ENCODE measurements at places on chromosomes 7 and 10. TPM values are rescaled to one million over a fixed set of nuclear protein-coding genes. Genes with fewer than 3 reads are reported as not detected.

DNA sequence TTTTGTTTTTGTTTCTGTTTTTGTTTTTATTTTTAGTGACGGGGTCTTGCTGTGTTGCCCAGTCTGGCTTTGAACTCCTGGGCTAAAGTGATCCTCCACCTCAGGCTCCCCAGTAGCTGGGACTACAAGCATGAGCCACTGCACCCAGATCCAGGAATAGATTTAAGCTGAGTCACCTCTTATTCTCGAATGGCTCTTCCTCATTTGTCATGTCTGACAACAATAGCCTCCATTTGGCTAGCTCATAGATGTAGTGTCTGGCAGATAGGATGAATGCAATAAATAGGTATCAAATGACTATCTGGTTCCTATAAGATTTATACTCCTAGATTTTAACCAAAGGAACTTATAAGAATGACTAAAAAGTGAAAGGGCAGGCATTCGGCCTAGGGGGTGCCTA lies 172.9 kb downstream of the TMEM26 start:
- DNase-seq = no peak

- no peak for DNase-seq
Measured at GRCh38 chr10:71666639-71667386, 52.8 kb downstream of the C10orf105 start.

GRCh38 chr10:35824704-35825103 lies 182.6 kb upstream of the FZD8 start:
- no peak for DNase-seq

DNA sequence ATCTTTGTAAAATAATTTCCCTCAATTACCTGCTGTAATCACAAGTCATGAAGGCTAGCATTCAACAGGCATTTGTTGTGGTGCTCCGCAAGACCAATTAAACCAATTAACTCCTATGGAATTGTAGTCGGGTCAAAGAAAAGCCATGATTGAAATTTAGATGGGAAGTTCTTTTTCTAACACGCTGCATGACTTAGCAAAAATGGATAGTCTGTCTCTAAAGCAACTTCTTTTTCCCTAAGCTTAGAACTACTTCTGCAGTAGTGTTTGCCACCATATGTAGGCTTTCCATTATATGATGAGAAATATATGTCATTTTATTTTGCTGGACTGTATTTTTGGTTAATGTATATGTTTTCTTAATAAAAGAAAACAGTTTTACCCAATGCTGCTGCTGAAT lies 119.1 kb downstream of the TSPAN12 start:
- no peak for DNase-seq

GRCh38 chr10:82267014-82267413 lies 392.0 kb downstream of the NRG3 start:
- DNase-seq = no peak

- no peak for DNase-seq
Measured at GRCh38 chr7:22168129-22168634, 188.8 kb downstream of the RAPGEF5 start.

GRCh38 chr7:129184981-129185670 lies 3.3 kb upstream of the SMO start:
- no peak for DNase-seq

GRCh38 chr10:102627736-102628293 lies 16.5 kb upstream of the TRIM8 start:
- DNase-seq = peak; percentile 45

GRCh38 chr10:6052247-6053221 lies 9.6 kb downstream of the IL2RA start:
- DNase-seq = peak; percentile 52

- DNase-seq = peak; percentile 14
Measured at GRCh38 chr10:68202960-68203353, 29.0 kb downstream of the ATOH7 start.

- DNase-seq = no peak
Measured at GRCh38 chr10:17782921-17783665, 26.1 kb upstream of the MRC1 start.

DNA sequence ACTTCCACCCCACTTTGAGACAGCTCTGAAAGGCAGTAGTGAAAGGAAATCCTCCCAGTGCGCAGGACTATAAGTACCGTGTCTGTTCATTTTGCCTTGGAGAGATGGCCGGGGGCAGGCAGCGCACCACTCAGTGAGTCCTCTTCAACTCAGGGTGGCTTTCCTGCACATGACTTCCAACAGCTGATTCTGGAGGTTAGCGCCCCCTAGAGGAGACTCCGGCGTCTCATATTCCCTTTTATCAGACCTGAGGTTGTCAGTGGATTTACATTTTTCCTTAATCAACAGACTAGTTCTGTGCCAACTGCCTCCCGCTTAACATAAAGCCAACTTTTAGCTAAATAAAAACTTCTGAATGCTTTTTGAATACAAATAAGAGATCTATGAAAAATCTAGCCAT lies 101.0 kb downstream of the HERPUD2 start:
- DNase-seq = peak; percentile 24

- DNase-seq = peak; percentile 47
Measured at GRCh38 chr7:117993377-117994003, 120.2 kb upstream of the CTTNBP2 start.

GRCh38 chr10:110353244-110354119 lies 48.8 kb upstream of the SMNDC1 start:
- no peak for DNase-seq

GRCh38 chr10:95464280-95464679 lies 96.9 kb downstream of the SORBS1 start:
- DNase-seq = no peak

- no peak for DNase-seq
Measured at GRCh38 chr10:70650104-70650503, 22.2 kb upstream of the ADAMTS14 start.

DNA sequence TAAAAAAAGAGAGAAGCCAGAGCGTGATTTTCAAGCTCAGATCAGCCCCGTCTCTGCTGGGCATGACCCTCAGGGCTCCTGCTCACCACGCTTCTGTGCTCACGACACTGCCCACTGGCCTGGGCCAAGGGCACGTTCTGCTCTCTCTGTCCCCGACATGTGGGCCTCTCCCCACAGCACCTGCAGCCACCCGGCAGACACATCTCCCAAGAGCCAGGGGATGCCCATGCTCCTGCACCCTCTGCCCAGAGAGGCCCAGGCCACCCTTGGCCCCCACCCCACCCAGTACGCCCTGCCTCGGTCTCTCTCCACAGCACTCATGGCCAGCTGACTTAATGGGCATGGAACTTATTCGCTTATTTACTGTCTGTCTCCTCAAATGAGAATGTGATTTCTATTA lies 175.4 kb upstream of the RNF32 start:
- no peak for DNase-seq

DNA sequence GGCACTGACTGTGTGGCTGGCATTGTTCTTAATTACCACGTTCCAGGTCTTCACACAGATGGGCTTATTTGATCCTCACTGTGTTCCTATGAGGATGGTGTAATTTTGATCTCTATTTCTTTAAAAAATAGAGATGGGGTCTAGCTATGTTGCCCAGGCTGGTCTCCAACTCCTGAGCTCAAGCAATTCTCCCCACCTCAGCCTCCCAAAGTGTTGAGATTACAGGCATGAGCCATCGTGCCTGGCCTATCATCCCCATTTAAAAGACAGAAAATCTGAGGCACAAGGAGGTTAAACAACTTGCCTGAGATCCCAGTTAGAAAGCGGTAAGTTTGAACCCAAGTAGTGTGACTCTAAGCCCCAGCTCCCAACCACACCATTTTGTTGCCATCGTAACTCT lies 17.0 kb upstream of the SRGN start:
- DNase-seq = no peak

DNA sequence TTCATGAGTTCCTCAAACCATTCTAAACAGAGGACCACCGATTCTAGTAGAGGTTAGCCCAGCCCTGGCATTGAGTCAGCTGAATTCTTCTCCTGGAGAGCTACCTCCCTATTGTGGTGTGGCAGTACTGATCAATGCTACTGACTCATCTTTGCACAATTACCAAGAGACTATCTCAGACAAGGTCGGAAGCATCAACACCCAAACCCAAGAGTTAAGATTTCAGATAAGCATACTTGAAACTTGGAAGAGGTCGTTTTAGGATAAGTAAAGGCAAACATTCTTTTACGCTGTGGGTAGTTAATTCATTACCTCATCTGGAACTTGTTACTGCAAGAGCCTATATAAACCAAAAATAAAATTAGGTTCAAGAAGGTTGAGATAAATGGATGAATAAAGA lies 154.6 kb upstream of the NRBF2 start:
- DNase-seq = no peak

GRCh38 chr10:133020193-133020817 lies 67.4 kb upstream of the ADGRA1 start:
- no peak for DNase-seq

CPXM2 gene
- total RNA-seq = not detected

SPDYE8 gene
- total RNA-seq = not detected

HGF gene
- not detected for total RNA-seq

GRB10 gene
- total RNA-seq = 86.2 TPM

POM121L12 gene
- total RNA-seq = not detected

CLRN3 gene
- 0.52 TPM for total RNA-seq

HEPACAM2 gene
- total RNA-seq = not detected

SLC29A4 gene
- 1.9 TPM for total RNA-seq

SPAG6 gene
- not detected for total RNA-seq

MEOX2 gene
- 12.6 TPM for total RNA-seq

Measured in Calu3 (cell line).